ENCODE measurements at places on chromosomes 6 and 20. TPM values are rescaled to one million over a fixed set of nuclear protein-coding genes. Genes with fewer than 3 reads are reported as not detected.

The DNMT3B gene
- total RNA-seq, result 0.65 TPM

The SGK2 gene
- total RNA-seq, result not detected

The NRSN1 gene
- total RNA-seq, result not detected

The EDN1 gene
- 111 TPM for total RNA-seq

The ZNF334 gene
- total RNA-seq, result 2.6 TPM

The KAT14 gene
- total RNA-seq, result 11.3 TPM

All from cardiac atrium fibroblast (primary cell).